ENCODE measurements at places on chromosomes 3 and 15. TPM values are rescaled to one million over a fixed set of nuclear protein-coding genes. Genes with fewer than 3 reads are reported as not detected.

ZCWPW2 gene
- total RNA-seq: 3.1 TPM

SIDT1 gene
- 0.47 TPM for total RNA-seq

DNA sequence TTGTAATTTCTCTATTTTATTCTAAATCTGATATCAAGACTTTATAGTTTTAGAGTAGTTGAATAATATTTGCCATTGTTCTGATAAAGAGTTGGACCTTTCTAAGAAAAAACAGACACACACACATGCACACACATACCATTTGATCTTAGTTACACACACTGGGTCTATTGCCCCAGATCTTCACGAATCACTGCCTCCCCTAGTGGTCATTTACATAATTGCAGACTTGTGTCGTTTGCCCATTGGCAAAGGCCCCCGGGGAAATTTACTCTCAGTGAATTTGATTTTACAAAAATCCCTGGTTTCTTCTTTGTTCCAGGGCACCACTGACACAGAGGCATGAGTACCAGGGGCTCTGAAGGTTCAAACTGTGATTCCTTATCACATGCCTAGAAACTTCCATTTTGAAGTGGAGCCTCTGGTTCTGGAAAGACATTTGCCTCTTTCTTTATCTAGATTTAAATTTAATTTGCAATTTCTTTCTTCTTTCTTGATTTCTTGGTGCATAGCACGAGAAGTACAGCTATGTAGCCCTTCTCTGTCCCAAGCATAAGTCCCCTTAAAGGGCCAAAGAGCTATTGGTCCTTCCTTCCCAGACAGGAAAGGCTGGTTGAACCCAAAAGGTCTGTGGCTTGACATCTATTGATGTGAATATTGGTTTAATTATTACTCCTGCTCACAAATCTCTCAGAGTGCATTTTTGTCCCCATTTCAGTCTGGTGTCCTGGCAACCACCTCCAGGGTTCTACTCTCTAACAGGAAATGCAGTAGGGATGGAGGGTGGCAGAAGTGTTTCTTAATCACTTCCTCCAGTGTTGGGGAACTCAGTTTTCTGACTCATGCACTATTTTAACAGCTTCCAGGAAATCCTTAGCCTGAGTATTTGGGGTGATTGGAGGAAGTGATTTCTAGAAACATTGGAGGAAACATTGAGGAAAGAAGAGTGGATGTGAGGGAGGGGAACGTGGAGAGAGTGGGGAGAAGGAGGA, 32.4 kb upstream of the SLC6A11 start:
- no peak for DNase-seq

GRCh38 chr3:45626096-45626887, 31.7 kb downstream of the LIMD1 start:
- no peak for DNase-seq

DNA sequence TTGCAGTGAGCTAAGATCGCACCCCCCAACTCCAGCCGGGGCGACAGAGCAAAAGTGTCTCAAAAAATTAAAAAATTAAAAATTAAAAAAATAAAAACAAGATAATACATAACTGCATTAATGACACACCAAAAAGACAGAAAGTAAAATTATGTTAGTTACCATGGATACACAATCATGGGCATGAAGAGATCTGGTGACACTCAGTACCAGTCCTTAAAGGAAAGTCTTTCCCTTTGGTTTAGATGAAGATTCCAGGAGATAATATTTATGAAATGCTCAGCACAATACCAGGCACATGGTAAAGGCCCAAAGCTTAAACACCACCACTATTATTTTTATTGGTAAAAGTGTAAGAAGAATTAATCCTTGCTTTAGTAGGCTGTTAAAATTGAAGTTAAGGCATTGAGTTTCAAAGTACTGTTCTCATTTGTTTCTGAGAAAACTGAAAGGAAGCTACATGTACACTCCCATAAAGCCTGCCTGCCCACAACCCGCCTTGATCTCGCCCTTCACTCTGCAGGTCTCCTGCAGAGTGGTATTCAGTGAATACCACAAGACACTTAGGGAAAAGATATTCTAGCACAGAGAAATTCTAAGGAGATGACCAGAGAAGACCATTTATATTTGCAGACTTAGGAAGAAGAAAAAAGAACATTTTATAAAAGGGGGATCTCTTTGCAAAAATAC, 52.3 kb downstream of the SUCLG2 start:
- DNase-seq: no peak

DNA sequence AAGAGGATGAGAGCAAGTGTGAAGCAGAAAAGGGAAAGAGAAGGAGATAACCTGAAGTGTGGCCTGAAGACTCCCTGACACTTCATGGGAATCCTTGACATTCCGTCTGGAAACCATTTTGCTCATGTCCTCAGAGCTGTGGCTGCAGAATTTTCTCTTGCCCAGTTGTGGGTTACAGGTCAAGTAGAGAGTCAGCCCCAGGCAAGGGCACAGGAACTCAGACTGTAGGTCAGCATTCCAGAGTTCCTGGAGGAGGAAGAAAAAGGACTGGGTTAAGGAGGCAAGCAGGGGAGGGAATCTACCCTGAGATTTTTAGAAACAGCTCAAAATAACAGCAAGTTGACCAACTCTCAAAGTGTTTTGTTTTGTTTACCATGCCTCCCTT, 4.1 kb upstream of the THSD4 start:
- no peak for DNase-seq

BHLHE40 gene
- total RNA-seq: 26.8 TPM

GRCh38 chr15:47273864-47274263, 443.4 kb upstream of the SEMA6D start:
- no peak for DNase-seq

ZNF80 gene
- total RNA-seq: not detected

DNA sequence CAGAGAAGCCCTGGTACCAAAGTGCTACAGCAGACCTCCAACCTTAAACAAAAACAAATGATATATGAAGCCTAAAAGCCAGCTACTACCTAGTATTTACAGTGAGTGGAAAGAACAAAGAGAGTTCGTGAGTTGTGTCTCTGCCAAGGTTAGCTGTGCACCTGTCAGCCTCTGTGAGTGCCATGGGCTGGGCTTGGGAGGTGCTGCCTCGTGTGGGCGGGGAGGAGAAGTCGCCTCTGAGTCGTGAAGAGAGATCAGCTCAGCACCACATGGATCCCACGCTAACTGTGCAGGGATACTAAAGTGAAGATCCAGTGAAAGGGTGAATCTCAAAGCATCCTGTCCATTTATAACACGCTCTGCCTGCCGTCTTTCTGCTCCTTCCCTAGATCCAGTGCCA, 101.9 kb downstream of the CHDH start:
- no peak for DNase-seq

GRCh38 chr3:172606021-172606420, 82.8 kb upstream of the TNFSF10 start:
- no peak for DNase-seq

GRM2 gene
- 0.07 TPM for total RNA-seq

HTR3E gene
- total RNA-seq: not detected

- no peak for DNase-seq
These were observed 347.0 kb downstream of the NEK10 start for GRCh38 chr3:27022096-27022761.

CGNL1 gene
- 15.2 TPM for total RNA-seq

INKA1 gene
- total RNA-seq: 1.7 TPM

GRCh38 chr3:18438586-18438985, 13.4 kb upstream of the SATB1 start:
- DNase-seq: no peak

DNA sequence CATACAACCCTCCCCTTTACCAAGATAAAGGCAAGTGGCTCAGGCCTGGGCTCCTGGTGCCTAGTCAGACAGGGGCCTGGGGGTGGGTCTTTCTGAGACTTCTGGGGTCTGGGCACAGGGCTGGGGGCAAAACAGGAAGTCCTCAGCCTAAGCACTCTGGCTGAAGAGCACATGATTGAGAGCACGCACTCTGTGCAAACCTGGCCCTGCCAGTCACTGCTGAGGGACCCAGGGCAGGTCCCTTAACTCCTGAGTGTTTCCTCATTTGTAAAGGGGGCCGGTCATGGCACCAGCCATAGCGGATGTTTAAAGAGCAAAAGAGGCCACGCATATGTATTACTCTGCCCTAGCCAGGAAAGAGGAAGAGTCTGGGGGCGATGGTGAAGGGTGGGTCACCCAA, 16.0 kb downstream of the TKT start:
- DNase-seq: no peak

- DNase-seq: no peak
These were observed 8.4 kb downstream of the SNAP23 start for GRCh38 chr15:42503825-42504224.

DNA sequence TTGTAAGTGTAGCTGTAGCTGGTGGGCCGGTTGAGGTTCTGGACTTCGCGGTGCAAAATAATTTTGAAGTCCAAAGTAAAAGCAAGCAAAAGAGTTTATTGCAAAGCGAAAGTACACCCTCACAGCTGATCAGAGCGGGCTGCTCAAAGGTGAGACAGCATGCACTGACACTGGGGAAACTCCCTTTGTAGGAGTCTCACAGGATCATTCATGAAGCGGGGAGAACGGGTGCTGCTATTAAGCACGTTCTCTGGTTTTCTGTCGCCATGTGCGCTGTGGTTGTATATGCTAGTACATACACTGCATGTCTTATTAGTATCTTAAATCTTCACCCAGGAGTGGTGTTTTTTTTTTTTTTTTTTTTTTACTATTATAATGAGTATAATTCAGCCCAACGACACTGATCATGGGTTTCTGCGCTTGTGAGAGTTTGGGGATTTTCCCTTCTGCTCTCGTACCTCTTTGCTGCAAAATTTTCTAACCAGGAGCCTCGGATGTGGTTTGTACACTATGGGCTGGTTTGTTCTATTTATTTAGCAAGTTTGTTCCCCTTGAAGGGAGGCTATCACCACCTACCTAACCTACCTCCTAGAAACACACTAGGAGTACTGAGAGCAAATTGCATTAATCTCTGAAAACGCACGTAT, 1.4 kb upstream of the AP4E1 start:
- no peak for DNase-seq

- DNase-seq: no peak
These were observed at the start of gene KCNMB2 for GRCh38 chr3:178536211-178537079. Gene KCNMB2, plus strand, starts transcription at chr3:178536436.

- DNase-seq: no peak
These were observed 28.8 kb downstream of the LYSMD4 start for GRCh38 chr15:99704444-99704838.

DNA sequence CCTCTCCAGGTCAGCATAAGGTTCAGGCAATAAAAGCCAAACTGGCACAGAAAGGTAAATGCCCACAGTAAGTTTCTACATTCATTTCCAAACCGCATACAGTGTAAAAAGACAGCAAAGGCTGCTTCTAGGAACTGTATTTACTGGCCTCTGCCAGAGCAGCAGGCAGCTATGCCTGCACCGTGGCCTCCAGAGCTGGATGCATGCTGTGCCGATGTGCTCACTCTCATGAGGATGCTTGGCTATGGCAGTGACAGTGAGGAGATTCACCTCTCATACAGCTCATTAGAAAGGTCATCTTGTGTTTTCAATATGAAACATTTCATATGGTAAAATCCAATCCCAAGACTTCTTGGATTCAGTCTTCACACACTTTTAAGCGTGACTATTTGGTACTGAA, 50.3 kb downstream of the UBP1 start:
- no peak for DNase-seq

DNA sequence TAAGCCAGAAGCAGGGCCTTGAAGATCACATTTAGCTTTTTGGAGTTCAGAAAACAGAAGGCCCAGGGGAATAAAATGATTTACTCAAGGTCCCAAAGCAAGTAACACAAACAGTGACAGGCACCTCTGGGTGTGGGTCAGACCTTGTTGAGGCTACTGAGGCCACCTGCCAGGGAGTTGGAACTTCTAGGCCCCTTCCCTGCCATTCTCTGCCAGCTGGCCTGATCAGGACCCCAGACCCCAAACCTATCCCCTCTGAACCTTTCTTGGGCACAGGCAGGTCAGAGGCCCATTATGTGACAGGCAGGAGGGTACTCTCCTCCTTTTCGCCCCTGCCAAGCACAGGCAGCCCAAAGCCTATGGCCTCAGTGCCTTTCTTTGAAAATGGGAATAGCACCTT, 49.4 kb upstream of the ATP2B2 start:
- no peak for DNase-seq

GRCh38 chr15:58908550-58909309, 24.7 kb downstream of the SLTM start:
- no peak for DNase-seq

PLSCR2 gene
- total RNA-seq: not detected

- no peak for DNase-seq
These were observed 25.5 kb upstream of the HACD2 start for GRCh38 chr3:123610331-123610730.

Measured in left ventricle myocardium superior (tissue), 1 donor.